Fibroblast of gingiva (primary cell): ENCODE measurements at places on chromosomes 11 and 22.

- DNase-seq = peak; percentile 81
Observed at GRCh38 chr22:38718414-38718813, 12.7 kb downstream of the GTPBP1 start.

DNA sequence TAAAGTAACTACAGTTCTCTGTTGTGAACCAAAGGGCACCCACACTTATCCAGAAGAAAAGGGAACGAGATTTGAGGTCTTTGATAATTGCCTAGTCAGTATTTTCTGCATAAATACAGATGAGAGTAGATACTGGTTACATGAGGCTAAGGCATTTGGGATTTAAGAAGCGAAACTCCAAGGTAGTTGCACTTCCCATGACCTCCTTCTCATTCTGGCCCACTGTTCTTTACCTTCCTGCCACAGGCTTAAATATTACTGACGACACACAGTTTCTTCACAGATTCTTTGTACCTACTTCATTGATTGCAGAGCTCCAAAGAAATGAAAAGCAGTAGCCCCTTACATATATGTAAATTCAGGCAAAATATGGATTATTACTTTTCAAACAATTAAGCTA, 915.3 kb downstream of the LRRC4C start:
- no peak for DNase-seq

DNA sequence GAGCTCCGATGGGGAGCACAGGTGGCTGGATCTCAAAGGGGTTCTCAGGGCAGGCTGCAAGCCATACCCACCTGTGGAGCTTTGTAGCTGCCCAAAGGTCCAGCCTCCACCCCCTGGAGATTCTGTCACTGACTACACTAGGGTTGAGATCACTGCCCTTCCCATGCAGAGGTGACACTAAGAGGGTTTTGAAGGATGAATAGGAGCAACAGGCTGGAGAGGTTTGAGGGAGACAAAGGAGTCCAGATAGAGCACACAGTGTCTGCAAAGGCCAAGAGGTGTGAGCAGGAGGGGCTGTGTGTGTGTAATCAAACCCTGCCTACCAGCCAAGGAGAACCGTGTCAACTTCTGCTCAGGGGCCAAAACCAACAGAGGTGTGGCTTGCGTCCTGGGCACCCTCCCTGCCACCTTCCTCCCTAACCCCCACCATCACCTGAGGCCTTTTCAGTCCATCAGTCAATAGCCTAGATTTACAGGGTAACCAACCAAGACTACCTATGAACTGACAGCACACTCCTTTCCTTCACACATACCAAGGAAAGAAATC, 43.0 kb upstream of the WNT11 start:
- DNase-seq = no peak

GRCh38 chr11:130330101-130330684, 15.5 kb upstream of the ZBTB44 start:
- no peak for DNase-seq

- no peak for DNase-seq
Observed at GRCh38 chr22:19719050-19719482, 4.3 kb upstream of the GP1BB start.

- no peak for DNase-seq
Observed at GRCh38 chr22:38751422-38752346, 4.1 kb downstream of the SUN2 start.

DNA sequence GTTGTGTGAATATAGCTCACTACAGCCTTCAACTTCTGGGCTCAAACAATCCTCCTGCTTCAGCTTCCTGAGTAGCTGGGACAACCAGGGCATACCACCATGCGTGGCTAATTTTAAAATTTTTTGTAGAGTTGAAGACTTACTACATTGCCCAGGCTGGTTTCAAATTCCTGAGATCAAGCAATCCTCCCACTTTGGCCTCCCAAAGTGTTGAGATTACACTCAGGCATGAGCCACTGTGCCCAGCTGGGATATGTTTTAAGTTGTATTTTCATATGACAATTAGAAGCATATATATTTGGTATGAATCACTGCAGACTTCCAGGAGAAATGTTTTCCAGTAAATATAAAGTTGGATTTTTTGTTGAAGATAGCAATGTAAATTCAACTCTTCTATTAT, 15.4 kb downstream of the DDX10 start:
- no peak for DNase-seq

- DNase-seq = no peak
Observed at GRCh38 chr11:61368646-61369045, 6.5 kb downstream of the TMEM138 start.

DNA sequence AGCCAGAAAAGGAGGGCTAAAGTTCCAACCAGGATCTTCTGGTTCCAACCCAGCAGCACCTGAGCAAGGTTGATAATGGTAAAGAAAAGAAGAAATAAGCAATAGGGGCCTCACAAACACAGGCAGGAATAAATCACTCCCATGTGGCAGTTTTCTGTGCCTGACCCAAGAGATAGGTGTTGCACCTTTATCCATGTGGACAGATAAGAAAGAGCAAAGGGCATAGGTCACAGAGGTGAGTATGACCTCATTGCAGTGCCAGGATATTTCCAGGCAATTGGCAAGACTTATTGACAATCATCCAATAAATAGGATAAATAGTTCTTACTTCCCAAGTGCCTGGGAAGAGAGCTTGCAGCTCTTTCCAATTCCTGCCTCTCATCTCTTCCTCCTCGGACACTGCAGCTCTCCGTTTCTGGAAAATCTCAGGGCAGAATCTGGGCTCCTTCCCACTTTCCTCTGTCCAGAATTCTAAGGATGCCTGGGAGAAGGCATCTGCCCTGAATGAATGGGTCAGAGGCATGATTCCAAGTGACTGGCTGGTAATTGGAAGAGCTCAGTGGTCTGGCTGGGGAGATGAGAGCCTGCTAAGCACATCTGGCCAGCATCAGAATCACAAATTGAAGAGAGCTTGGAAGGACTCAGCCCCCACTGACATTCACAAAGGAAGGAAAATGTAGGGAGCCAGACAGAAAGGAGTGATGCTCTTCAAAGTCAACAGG, 14.5 kb upstream of the LRRC55 start:
- no peak for DNase-seq
